ENCODE measurements at places on chromosomes 2 and 18. TPM values are rescaled to one million over a fixed set of nuclear protein-coding genes. Genes with fewer than 3 reads are reported as not detected.

- peaks cover 4% of the 10 kb centered on the region for H3K27me3 ChIP-seq
- H3K4me3 ChIP-seq: no peak overlapping the region
- no peak overlapping the region for H3K27ac ChIP-seq
- H3K36me3 ChIP-seq: no peaks in the 10 kb centered on the region
- no peaks in the 10 kb centered on the region for H3K4me1 ChIP-seq
Measured at GRCh38 chr2:174574657-174575056, 22.9 kb downstream of the WIPF1 start.

- H3K4me1 ChIP-seq: peaks cover 13% of the 10 kb centered on the region
- H3K36me3 ChIP-seq: no peaks in the 10 kb centered on the region
- DNase-seq: no peak
Measured at GRCh38 chr2:88667219-88667618, 24.3 kb upstream of the RPIA start.

MC5R gene
- not detected for total RNA-seq

GRCh38 chr2:169716238-169716886 is 17.3 kb upstream of the KLHL23 start:
- peak overlapping the region; percentile 6 for H3K27ac ChIP-seq
- no peaks in the 10 kb centered on the region for H3K36me3 ChIP-seq
- no peaks in the 10 kb centered on the region for H3K27me3 ChIP-seq
- H3K4me3 ChIP-seq: peak overlapping the region; percentile 50

GRCh38 chr18:12278215-12278671 is 24.1 kb downstream of the CIDEA start:
- no peaks in the 10 kb centered on the region for H3K36me3 ChIP-seq
- peaks cover 41% of the 10 kb centered on the region for H3K4me1 ChIP-seq

- H3K27me3 ChIP-seq: no peaks in the 10 kb centered on the region
- no peak for DNase-seq
- no peaks in the 10 kb centered on the region for H3K36me3 ChIP-seq
- peaks cover 10% of the 10 kb centered on the region for H3K4me1 ChIP-seq
- H3K4me3 ChIP-seq: no peak overlapping the region
- no peak overlapping the region for H3K27ac ChIP-seq
Measured at GRCh38 chr2:108701208-108701607, 18.1 kb upstream of the RANBP2 start.

DNA sequence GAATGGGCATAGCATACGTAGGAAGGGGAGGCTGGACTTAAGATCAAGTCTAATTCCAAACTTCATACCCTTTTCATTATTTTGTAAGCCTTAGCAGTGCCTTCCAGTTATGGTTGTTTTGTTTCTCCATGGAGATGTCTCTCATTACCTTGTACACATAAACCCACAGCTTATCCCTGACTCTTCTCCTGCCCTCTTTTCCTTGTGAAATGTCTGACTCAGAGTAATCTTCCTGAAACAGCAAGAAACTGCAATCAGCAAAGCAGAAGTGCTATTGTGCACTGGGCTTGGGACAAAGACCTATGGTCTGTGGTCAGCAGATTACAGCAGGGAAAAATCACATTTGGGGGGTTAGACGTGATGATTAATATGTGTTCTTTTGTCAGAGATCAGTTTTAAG is 176.7 kb downstream of the IKZF2 start:
- H3K4me1 ChIP-seq: no peaks in the 10 kb centered on the region
- DNase-seq: no peak
- no peaks in the 10 kb centered on the region for H3K36me3 ChIP-seq
- no peak overlapping the region for H3K4me3 ChIP-seq
- H3K27me3 ChIP-seq: no peaks in the 10 kb centered on the region
- no peak overlapping the region for H3K27ac ChIP-seq

- no peak overlapping the region for H3K4me3 ChIP-seq
- peaks cover 52% of the 10 kb centered on the region for H3K4me1 ChIP-seq
- no peaks in the 10 kb centered on the region for H3K27me3 ChIP-seq
- no peak for DNase-seq
Measured at GRCh38 chr2:43038696-43039094, 187.7 kb downstream of the ZFP36L2 start.

DNA sequence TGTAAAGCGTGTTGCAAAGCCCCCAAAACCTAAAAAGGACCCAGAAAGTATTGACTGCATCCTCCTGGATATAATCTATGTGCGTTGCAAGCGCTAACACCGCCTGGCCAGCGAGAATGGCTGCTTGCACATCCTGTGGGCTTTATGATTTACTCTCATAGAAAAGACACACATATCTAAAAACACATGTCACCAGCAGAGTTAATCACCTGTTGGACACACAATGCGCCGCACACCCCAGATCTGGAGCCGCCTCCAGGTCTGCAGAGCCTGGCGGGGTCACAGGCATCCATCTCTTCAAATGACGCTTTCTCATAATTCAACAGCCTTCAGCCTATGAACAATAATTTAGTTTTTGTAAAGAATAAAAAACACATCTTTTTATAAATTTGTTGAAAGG is 186.5 kb downstream of the RTP5 start:
- no peak overlapping the region for H3K27ac ChIP-seq
- H3K4me1 ChIP-seq: peaks cover 21% of the 10 kb centered on the region
- no peak overlapping the region for H3K4me3 ChIP-seq
- no peaks in the 10 kb centered on the region for H3K36me3 ChIP-seq
- no peaks in the 10 kb centered on the region for H3K27me3 ChIP-seq

DNA sequence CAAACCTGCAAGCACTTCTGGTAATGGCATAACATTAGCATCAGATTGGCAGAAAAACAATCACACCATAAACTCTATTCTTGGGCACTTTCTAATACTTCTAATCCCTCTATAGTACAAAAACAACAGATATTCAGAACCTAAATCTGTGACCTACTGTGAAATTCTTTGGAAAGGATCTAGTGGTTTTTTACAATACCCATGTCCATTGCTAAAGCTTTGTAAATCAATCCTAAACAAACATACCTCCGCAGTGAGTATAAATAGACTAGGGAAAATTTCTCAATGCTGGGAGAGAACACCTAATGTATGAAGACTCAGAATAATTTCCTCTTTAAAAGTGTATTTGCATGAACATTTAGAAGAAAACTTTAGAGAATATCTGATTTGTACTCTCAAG is 1098.5 kb upstream of the DDX18 start:
- no peaks in the 10 kb centered on the region for H3K27me3 ChIP-seq
- no peak overlapping the region for H3K27ac ChIP-seq
- DNase-seq: no peak
- no peaks in the 10 kb centered on the region for H3K4me1 ChIP-seq

DNA sequence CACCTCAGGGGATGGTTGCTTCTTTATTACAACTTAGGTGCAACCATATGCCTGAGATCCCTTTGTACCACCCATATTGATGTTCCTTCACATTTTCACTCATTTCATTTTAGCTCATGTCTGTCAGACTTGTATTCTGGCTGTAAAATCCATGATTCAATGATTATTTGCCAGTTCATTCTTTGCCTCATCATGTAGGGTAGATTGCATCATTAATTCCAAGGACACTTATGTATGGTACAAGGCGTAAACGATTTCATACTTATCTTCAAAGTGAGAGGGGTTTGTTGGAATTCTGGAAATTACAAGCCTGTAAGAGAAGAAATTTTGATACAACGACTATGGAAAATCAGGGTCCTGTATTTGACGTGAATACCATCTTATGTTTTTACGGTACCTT is 685.0 kb upstream of the FANCL start:
- no peak overlapping the region for H3K4me3 ChIP-seq
- H3K4me1 ChIP-seq: no peaks in the 10 kb centered on the region
- no peaks in the 10 kb centered on the region for H3K36me3 ChIP-seq
- no peak for DNase-seq

- H3K27me3 ChIP-seq: no peaks in the 10 kb centered on the region
- no peak overlapping the region for H3K27ac ChIP-seq
- DNase-seq: peak; percentile 32
- no peak overlapping the region for H3K4me3 ChIP-seq
Measured at GRCh38 chr2:209556354-209556961, 132.6 kb downstream of the MAP2 start.

LYG1 gene
- total RNA-seq: 0.49 TPM

- no peaks in the 10 kb centered on the region for H3K4me1 ChIP-seq
- H3K36me3 ChIP-seq: no peaks in the 10 kb centered on the region
- no peak for DNase-seq
- H3K27ac ChIP-seq: no peak overlapping the region
Measured at GRCh38 chr2:148978026-148978685, 60.3 kb upstream of the LYPD6B start.

DNA sequence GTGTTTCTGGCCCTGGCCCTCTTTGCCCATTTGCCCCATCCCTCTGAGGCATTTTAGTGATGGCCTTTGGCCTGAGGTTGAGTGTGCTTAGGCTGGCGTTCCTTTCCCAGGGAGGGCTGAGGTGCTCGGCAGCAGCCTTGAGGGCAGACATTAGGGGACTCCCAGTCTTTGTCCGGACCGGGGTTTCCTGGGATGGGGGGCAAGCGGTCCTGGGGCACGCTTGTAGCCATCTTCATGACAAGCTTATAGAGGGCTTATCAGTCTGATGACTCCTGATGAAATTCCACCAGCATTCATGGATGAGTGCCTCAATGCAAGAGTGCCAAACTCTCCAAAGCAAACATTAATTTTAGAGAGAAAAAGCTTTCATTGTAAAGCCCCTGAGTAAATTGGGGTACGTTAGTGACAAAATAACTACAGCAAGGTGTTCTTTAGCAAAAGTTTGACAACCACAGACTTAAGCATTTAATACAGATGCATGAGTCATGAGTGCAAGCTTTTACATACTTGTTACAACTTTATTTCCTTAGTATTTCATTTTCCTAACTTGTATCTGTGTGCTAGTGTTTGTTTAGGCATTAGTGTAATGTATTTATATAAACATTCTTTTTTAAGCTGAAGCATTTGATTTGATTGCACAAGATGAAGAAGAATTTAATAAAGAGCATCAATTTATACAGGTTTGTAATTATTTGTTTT is 45.6 kb downstream of the CEP192 start:
- H3K4me3 ChIP-seq: no peak overlapping the region
- H3K27ac ChIP-seq: no peak overlapping the region
- H3K27me3 ChIP-seq: no peaks in the 10 kb centered on the region

DNA sequence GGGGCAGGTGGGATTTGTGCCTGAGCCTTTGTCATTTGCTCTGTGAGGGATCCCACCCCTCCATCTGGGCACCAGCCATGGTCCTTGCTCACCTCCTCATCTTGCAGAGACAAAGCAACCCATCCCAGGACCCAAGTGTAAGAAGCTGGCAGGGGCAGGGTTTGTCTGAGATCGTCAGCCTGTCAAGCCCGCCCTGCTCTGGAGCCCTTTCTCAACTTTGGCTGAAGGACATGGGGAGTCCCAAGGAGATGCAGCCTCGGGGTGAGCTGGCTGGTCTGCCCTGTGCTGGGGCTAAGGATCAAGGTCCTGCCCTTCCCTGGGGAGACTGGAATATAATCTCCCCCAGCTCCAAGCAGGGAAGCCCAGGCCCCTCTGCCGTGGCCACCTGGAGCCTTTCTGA is 86.0 kb downstream of the CAPN13 start:
- DNase-seq: no peak
- H3K27me3 ChIP-seq: 0 out of 3 replicates have a peak, but pooled peaks cover 5% of the 10 kb centered on the region
- H3K27ac ChIP-seq: no peak overlapping the region
- no peaks in the 10 kb centered on the region for H3K36me3 ChIP-seq
- no peak overlapping the region for H3K4me3 ChIP-seq

CROCC2 gene
- total RNA-seq: not detected

GRCh38 chr2:67312871-67313270 is 84.3 kb upstream of the ETAA1 start:
- H3K4me1 ChIP-seq: peaks cover 15% of the 10 kb centered on the region
- H3K36me3 ChIP-seq: no peaks in the 10 kb centered on the region
- no peaks in the 10 kb centered on the region for H3K27me3 ChIP-seq
- no peak overlapping the region for H3K4me3 ChIP-seq
- DNase-seq: no peak

SFTPB gene
- not detected for total RNA-seq

DNA sequence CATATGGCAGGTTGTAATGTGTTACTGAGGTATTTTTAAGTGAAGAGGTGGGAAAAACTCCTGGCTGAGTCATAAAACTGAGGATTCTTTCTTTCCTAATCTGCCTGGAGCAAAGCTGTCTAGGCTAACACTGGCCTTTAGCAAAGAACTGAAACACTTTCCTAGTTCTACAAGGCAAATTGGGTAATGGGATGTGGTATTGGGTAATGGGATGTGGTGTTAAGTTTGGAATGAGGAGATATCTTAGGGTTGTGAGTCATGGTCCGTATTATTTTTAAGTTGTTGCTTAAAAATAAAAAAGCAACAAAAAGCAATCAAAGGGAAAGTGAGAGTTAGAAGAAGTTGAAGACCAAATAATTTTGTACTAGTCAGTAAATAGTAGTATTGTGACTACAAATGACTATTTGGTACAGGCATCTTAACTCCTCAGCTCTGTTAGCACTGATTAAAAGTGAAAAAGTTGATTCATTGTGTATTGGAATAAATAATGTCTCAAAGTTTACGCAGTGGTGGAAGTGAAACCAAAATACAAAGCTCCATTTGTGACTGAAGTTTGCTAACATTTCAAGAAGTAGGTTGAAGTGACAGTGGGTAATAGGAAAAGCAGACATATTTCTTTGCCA is 216.8 kb downstream of the CAMKMT start:
- H3K27me3 ChIP-seq: no peaks in the 10 kb centered on the region
- no peak for DNase-seq
- H3K27ac ChIP-seq: no peak overlapping the region
- no peaks in the 10 kb centered on the region for H3K36me3 ChIP-seq
- no peak overlapping the region for H3K4me3 ChIP-seq

CRACDL gene
- total RNA-seq: 0.15 TPM

KCNG2 gene
- total RNA-seq: not detected

DNA sequence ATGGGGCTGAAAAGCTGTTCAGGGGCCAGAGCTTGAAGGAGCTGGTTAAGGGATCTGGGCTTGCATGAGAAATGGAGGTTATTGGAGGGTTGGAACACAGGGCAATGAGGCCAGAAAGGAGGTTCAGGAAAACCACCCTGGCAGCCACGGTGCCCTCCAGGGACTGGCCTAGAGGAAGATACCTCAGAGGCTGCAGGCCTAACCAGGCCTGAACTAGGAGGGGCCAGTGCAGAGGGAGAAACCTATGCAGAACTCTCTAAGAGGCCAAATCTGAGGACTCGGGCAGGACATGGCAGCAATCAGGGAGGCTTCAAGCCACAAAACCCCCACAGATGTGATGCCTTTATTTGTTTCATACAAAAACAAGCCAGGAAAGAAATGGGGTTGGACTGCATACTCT is 66.8 kb downstream of the BIN1 start:
- peaks cover 5% of the 10 kb centered on the region for H3K4me1 ChIP-seq
- no peak overlapping the region for H3K4me3 ChIP-seq
- no peaks in the 10 kb centered on the region for H3K27me3 ChIP-seq
- no peak overlapping the region for H3K27ac ChIP-seq
- DNase-seq: no peak
- no peaks in the 10 kb centered on the region for H3K36me3 ChIP-seq

DNA sequence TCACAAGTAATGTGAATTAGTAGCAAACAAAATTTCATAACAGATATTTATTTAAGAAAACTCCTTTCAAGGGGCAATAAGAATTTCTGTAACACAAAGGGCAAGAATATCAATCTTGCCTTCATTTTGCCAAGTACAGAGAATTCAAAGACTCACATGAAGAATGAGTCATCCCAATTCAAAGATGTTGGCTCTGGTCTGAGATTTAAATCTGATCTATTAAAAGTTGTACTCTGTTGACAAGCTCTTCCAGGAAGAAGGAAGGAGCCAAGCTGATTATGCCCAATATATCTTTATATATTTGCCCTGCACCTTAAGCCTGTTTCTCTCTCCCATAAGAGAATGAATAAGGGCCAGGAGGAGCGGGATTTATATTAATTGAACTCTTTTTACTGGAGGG is 55.9 kb upstream of the RPE start:
- no peaks in the 10 kb centered on the region for H3K27me3 ChIP-seq
- H3K36me3 ChIP-seq: no peaks in the 10 kb centered on the region
- no peak for DNase-seq
- H3K4me1 ChIP-seq: no peaks in the 10 kb centered on the region
- no peak overlapping the region for H3K27ac ChIP-seq
- no peak overlapping the region for H3K4me3 ChIP-seq

Data from HepG2 (cell line).